ENCODE measurements at places on chromosomes 5 and 9.
A peak's percentile ranks its signal among the peaks of the same experiment; 100 is the strongest.

GRCh38 chr9:91285729-91286353 is 75.9 kb downstream of the AUH start:
- no peak for DNase-seq

GRCh38 chr9:17624571-17624970 is 45.7 kb downstream of the SH3GL2 start:
- DNase-seq: no peak

- DNase-seq: no peak
Observed at GRCh38 chr5:91030521-91031401, 352.4 kb downstream of the ARRDC3 start.

- DNase-seq: no peak
Observed at GRCh38 chr5:74361406-74362358, 278.8 kb downstream of the ENC1 start.

- DNase-seq: no peak
Observed at GRCh38 chr9:14866200-14866749, 44.0 kb downstream of the FREM1 start.

DNA sequence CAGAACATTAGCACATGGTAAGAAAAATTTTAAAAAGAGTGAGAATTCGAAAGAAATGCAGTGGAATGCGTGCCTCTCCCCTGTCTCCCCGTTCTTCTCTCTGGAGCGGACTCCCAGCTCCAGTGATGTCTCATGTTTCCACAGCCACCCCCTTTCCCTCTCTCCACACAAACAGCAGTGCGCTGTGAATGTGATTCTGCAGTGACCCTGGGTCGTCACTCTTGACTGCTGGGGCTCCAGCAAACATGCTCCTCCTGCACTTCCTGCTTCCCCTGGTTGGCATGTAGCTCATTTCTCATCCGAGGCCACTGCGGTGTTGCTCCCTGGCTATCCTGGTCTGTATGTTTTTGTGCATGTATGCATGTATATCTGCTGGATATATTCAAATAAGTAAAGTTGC is 13.3 kb downstream of the PHF2 start:
- peak; percentile 34 for DNase-seq

- no peak for DNase-seq
Observed at GRCh38 chr5:2879701-2880100, 128.2 kb upstream of the IRX2 start.

- DNase-seq: no peak
Observed at GRCh38 chr5:111618623-111619271, 106.4 kb upstream of the STARD4 start.

GRCh38 chr9:38022995-38023394 is 46.0 kb downstream of the SHB start:
- no peak for DNase-seq

DNA sequence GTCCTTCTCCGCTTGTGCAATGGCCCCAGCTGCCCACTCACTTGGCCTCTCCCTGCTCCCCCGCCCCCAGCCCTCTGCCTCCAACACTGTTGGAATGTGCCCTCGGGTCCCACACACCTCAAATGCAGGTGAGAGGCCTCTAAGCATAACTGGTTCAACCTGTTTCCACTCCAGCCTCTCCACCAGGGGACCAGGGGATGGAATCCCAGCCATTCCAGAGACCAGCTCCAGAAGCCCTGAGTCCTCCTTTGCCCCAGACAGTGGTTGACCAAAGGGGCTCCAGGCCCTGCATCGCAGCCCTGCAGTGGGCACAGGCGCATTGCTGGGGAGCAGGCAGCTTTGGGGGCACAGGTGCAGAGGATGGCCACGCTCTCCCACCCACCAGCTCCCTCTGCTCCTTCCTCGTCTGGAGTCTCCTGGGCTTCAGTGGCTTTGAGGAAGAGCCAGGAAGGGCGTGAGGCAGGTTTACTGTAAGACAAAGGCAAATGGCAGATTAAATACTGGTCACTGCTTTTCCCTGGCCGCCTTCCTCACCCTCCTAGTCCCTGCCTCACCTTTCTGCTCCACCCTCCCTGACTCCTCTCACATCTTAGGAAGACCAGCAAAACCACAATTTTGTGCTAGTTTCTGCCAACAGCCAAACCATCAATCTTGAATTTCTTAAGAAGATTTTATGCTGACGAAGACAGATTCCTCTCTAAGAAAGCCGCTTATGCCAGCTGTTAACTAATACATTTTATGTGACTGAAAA is 29.1 kb upstream of the IRX2 start:
- DNase-seq: no peak

- no peak for DNase-seq
Observed at GRCh38 chr9:81566074-81566698, 123.2 kb downstream of the TLE1 start.

DNA sequence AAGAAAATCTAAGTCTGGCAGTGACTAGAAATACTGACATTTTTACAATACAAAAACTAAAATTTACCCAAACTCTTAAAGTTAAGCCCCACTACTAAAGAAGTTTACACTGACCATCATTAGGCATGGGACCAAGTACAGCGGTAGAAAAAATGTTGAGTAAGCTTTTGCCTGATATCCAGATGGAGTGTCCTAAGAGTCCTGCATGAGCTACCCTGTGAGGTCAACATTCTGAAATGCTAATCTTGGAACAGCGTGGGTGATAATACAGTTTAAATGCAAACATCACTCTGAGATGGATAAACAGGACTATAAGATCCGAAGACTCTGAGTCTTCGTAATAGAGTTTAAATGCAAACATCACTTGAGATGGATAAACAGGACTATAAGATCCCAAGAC is 189.7 kb downstream of the DCP2 start:
- no peak for DNase-seq

DNA sequence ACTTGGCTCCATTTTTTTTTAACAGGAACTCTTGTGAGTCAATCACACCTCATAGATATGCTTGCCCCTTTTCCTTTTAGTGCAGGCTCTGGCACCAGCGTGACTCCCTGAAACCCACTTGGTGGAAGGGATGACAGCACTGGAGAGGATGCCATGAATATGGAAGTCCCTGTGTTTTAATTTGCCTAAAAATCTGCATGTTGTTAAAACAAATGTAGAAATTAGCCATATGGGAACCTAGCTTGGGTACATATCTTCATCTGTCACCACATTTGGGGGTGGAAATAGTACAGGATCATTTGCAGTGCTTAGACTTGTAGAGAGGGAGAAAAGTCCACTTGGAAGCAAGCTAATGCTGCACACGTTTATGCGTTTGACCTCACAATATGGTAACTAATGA is 179.0 kb downstream of the EBF1 start:
- DNase-seq: no peak

DNA sequence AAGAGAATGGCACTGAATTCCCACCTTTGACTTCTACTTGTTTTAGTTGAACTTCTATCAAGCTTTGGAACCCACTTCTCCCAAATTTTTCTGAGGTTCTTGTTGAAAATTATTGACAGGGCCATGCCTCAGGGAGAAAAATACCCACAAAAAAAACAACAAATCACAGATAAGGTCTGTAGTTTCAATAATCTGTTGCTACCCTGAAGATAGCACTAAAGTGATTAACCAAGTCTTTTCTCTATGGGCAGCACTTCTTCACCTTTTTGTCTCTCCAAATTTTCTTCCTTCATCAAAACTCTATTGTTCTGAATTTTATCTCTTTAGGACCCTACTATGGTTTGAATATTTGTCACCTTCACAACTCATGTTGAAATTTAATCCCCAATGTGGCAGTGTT is 154.3 kb upstream of the FGF10 start:
- DNase-seq: no peak

- no peak for DNase-seq
Observed at GRCh38 chr5:56610093-56610698, 205.2 kb upstream of the MAP3K1 start.

DNA sequence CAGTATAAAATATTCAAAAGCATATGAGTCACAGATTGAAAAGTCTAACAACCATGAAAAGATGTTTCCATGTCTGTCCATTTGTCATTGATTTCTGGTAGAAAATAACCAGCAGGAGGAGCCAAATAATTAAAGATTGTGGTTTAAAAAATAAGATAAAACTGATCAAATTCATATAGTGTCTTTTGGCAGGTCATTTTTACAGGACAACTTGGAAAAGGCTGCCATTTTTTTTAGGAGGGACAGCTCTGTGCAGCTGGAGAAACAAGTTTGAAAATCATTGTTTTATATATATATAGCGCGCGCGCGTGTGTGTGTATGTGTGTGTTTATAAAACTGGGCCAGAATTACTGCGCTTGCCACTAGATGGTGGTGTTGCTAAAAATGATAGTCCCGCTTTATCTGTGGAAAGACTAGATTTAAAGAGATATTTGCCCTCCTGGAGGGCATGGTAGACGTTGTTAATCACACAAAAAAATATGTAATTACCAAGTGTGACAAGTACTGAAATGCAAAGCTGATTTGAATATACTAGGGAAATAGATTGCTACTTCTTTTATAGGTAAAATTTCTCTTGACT is 1.3 kb upstream of the TRMO start:
- DNase-seq: peak; percentile 84

- DNase-seq: no peak
Observed at GRCh38 chr5:39774605-39775004, 349.8 kb upstream of the DAB2 start.

DNA sequence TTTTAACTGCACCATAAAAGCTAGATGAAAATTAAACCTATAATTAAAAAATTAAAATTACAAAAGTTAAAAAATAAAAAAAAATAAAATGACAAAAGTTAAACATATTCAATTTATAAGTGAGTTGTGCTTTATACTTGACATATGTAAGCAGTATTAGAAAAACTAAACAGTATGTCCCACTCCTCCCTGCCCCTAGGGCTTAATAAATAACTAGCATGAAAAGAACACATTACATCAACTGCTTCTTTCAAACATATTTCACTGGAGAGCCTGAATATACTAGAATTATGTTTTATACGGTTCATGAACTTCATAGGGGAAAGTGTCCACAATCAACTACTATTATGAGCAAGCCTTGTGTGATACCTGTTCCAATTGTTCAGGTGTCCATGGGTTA is 47.6 kb downstream of the ECPAS start:
- DNase-seq: no peak

GRCh38 chr5:171693412-171693811 is 92.2 kb upstream of the SMIM23 start:
- no peak for DNase-seq

DNA sequence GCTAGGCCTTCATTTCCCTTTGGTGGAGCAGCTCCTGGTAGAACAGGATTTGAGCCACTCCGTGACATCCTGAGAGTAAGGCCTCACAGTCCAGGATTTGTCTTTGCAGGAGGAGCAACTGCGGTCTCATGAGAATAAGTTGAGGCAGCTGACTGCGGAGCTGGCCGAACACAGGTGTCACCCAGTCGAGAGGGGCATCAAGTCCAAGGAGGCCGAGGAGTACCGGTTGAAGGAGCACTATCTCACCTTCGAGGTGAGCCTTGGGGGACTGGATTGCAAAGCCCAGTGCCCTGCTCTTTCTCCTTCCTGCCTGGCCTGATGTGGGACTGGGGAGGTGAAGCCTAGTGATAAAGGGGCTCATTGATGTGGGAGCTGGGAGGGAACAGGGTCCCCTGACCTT is 44.3 kb downstream of the PSD2 start:
- DNase-seq: no peak

GRCh38 chr9:72147676-72148075 is 1.6 kb upstream of the GDA start:
- no peak for DNase-seq

- no peak for DNase-seq
Observed at GRCh38 chr5:106254784-106255183, 1416.0 kb downstream of the EFNA5 start.

- no peak for DNase-seq
Observed at GRCh38 chr5:41770799-41771198, 99.4 kb downstream of the OXCT1 start.

- DNase-seq: peak; percentile 77
Observed at GRCh38 chr5:109410389-109411148, 795 bp upstream of the PJA2 start.

GRCh38 chr5:91189480-91190313 is 193.4 kb downstream of the ARRDC3 start:
- DNase-seq: peak; percentile 66

GRCh38 chr9:79152306-79152705 is 419.5 kb upstream of the TLE4 start:
- no peak for DNase-seq

DNA sequence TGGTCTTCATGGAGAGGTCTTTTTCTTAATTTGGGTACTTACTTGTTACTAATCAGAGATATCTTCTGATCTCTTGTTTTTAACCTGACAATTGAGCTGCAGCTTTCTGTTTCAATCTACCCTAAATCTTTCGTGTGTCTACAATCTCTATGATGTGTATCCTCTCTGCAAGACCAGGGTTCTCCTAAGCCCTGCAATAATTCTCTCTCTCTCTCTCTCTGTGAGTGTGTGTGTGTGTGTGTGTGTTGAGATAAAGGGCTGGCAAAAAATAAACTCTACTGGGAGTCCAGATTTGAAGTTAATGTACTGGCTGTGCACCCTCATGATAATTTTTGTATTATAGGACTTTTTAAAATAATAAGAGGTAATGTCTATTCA is 57.8 kb upstream of the FBXL7 start:
- DNase-seq: no peak

DNA sequence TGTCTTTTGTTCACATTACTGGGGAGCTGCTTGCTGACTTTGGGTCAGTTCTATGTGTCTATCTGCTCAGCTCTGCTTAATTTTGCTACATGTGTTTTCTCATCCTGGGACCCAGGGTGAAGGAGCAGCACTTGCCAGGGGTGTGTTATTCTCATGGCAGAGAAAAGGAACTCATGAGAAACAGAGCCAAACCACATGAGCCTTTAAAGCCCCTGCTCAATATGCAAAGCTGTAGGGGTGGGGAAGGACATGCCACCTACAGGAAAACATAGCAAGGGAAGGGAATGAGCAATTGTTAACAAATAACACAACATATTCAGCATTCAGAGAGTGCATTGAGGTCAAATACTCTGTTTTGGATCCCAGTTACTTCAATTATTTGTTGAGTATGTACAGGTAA is 290.9 kb downstream of the CDK5RAP2 start:
- DNase-seq: no peak

DNA sequence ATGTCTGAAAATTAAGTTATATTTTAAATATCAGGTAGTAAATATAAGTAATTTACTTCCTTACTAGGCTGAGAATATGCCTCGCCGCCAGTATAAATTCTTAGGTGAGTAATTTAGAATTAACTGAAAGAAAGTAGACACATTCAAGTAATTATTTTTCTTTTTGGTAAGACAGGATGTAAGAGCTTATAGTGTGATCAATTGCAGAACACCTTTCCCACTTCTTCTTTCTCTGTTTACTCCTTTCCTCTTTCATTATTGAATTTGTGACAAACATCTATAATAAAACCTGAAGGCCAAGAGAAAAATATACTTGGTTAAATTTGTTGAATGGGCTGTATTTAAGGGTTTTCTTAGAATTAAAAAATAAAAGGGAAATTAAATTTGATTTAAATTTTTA is 195.1 kb upstream of the CDKN2B start:
- no peak for DNase-seq

DNA sequence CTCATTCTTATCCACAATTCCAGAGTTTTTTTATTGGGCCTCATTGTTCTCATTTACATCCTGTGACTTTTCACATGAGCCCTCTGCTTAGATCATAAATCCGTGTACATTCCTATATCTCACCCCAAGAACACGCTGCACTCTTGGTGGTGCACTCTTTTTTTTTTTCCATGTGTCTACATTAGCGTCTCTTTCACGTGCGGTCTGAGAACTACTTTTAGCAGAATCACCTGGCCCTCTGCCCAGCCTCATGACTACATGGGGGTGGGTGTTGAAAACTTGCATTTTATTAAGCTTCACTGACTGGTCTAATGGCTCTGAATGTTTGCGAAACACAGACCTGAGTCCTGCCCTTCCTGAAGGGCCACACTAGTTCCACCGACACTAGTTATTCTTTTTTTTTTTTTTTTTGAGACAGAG is 18.6 kb downstream of the C9orf57 start:
- no peak for DNase-seq

All from kidney glomerular epithelial cell (primary cell).